ENCODE measurements at places on chromosomes 11 and 22. TPM values are rescaled to one million over a fixed set of nuclear protein-coding genes. Genes with fewer than 3 reads are reported as not detected.
A peak's percentile ranks its signal among the peaks of the same experiment; 100 is the strongest.

DNA sequence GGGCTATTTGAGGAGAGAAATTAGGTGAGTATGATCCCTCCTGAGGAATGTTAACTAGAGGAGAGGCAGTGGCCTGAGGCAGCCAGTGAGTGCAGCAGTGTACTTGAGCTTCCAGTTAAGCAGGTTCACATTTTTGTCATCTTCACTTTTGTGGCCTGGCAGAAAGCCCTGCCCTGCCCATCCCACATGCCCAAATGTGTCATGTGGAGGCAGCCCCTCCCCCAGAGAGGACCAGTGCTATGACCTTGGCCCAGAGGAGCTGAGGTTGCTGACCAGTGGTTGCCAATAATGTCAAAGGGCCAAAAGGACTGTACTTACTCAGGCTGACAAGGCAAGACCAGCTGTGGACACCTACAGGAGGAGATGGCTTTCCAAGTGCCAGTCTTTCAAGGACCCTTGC is 17.6 kb upstream of the GRK2 start:
- DNase-seq, result no peak

NCF4 gene
- total RNA-seq, result 120 TPM

- DNase-seq, result no peak
Observed at GRCh38 chr11:61820174-61820573, 3.4 kb upstream of the FADS1 start.

DNA sequence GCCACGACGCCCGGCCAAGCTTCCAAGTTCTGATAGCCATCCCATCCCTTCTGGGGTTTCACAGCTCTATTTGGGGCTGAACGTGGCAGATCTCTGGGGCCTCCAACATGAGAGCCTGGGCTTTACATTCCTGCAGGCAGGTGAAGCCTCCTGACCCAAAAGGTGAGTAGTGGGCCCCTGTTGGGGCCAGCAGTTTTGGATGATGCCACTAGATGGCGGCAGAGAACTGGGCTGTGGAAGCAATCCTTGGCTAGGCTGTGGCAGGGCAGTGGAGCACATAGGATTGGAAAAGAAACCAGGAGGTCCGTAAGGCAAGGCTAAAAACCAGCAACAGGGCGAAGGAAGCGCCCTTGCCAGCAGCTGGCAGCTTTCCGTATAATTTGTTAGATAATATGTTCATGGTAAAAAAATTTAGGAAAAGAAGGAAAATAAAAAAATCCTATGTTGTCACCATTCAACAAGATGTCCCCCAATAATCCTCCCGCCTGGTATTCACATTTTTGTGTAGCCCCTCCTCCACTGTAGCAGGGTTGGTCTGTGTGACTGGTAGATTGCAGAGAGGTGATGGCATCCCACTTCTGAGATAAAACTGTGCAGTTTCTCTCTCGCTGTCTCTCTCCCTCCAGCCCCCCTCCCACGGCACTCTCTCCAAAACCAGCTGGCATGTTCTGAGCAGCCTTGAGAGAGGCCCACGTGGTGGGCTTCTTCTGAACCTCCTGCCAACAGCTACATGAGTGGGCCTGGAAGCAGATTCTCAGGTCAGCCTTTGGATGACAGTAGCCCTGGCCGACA is 43.6 kb upstream of the OR4B1 start:
- DNase-seq, result peak; percentile 37

DNA sequence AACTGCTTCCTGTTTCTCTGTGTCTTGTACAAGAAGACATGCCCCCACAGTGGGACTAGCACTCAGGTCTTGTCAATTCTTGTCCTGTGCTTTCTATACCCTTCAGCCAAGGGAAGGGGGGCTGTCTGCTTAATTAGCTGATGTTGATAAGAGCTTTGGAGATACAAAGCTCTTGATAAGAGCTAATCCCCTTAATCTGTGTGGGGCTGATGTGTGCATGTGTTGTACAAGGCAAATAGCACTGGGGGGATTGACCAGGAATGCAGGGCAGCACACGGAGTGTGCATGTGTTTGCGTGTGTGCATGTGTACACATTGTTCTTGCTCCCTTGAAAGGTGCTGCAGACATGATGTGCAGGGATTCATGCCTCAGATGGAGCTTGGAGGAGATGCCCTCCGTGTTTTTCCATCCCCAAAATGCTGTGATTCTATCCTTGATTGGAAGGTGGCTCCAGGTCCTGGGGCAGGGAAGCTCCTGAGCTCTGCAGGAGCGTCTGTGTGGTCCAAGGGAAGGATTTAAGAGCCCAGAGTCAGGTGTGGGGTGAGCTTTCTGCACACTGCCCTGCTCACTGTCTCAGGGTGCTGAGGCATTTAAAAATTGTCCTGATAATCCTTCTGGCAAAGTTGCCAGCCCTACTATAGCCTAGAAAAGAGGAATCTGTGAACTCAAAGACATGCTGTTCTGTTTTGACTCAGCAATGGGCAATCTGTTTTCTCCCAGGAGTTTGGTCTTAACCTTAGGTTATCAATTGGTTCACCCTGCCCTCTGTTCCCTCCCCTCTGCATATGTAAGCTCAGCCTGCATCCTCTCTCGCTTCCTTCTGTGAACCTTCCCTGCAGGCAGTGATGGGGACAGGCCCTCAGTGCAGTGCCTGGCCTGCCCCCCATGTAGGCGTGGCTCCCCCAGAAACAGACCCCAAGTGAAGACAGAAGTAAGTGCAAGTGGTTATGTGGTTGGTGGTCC is 102.0 kb downstream of the GRIK4 start:
- no peak for DNase-seq

DNA sequence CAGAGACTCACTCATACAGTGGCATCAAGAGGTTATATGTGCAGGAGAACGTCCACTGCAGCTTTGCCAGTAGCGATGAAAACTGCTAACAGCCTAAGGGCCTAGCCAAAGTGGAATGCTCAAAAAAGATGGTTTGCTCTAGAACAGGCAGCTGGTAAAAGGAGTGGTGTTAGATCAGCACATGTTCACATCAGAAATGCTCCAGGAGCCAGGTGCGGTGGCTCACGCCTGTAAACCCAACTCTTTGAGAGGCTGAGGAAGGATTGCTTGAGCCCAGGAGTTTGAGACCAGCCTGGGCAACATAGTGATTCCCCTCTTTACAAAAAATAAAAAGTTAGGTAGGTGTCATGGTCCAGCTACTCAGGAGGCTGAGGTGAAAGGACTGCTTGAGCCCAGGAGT is 10.3 kb upstream of the TFIP11 start:
- DNase-seq, result no peak

RAB3IL1 gene
- total RNA-seq, result not detected

DNA sequence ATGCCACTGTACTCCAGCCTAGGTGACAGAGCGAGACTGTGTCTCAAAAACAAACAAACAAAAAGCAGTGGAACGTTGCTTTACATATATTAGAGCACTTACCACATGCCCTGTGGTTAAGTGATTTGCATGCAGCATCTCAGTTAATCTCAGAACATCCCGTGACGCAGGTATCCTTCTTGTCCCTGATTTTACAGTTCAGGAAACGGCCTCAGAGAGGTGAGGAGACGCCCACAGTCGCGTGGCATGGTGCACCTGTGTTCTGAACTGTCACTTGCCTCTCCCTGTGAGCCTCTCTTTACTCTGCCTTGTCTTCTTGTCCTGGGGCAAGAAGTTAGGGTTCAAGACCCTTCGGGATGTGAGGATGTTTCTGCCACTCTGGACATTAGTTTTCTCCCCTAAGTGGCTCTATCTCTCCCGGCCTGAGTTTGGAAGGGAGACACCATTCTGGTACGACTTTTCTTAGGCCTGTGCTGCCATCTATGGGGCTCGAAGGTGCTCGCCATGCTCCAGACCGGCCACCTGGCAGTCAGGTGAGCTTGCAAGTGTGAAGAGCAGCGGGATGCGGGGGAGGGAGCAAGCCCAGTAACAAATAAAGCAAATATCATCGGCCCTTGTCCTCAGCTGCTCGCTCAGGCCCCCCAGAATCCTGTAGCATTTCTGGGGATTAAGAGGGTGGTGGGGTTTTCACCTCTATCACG is 25.6 kb downstream of the YWHAH start:
- peak; percentile 34 for DNase-seq

DNA sequence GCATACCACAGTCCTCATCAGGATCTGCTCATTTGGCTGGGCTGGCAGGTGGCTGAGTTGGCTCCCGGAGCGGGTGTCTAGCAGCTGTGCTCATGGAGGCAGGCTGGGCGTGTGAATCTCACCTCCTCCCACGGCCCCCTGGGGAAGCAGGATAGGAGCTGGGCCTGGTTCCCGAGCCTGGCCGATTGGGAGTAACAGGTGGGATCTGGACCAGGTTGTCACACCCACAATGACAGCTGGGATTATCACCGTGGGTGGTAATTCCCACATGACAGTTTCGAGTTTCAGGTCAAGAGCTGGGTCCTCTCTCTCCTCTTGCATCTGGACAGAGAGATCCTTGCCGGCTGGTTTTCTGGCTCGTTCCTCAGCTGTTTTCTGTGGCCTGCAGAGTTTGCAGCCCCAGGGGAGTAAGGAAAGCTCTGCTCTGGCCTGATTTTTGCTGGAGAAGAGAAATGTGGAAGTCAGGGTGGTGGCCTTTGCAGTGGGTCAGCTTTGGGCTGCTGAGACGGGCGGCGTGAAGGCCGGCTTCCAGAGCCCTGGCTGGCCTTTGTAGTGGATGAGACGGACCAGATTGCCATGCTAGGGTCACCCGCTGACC is 57.0 kb downstream of the BCR start:
- DNase-seq, result no peak

DNA sequence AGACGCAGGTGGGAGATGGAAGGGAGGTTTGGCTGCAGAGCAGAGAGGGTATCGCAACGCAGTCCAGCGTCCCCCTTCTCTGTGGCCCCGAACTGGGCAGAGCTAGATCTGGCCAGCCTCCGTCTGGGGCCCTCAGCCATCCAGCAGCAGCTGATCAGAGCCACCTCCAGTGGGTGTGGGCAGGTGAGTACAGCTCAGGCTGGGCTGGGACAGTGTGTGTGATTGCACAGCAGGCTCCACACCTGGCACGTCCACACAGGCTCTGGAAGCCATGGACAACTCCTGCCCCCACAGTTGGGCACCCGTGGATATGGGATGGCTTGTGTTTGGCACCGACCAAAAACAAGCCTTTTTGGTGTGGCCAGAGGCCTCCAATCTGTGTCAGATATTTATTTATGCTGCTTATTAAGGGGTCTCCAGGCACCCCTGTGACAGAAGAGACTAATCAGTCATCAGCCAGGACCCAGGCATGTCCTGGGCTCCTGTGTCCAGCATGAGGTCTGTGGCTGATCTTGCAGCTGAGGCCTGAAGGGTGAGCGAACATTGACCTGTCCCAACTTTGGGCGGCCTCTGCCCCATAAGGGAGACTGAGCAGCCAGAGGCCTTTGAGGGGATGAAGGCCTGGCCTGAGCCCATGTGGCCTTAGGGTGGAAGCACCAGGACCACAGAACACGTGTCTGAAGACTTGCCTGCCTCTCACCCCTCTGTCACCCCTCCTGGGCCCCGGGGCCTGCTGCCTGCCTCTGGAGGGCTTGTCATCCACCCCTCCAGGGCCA is 18.6 kb downstream of the POLR3H start:
- no peak for DNase-seq

SCGB2A2 gene
- total RNA-seq, result not detected

DNA sequence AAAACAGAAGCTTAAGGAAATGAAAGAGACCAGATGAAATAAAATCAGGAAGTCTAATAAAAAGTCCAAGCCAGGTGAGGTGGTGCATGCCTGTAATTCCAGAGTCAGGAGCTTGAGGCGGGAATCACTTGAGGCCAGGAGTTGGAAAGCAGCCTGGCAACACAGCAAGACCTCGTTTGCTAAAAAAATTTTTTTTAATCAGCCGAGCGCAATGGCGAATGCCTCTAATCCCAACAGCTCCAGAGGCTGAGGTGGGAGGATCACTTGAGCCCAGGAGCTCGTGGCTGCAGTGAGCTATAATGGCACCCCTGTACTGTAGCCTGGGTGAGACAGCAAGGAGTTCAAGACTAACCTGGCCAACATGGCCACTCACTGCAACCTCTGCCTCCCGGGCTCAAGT is 8.0 kb downstream of the RAB6A start:
- no peak for DNase-seq

OR4A15 gene
- total RNA-seq, result not detected

CLDN5 gene
- total RNA-seq, result not detected

DNA sequence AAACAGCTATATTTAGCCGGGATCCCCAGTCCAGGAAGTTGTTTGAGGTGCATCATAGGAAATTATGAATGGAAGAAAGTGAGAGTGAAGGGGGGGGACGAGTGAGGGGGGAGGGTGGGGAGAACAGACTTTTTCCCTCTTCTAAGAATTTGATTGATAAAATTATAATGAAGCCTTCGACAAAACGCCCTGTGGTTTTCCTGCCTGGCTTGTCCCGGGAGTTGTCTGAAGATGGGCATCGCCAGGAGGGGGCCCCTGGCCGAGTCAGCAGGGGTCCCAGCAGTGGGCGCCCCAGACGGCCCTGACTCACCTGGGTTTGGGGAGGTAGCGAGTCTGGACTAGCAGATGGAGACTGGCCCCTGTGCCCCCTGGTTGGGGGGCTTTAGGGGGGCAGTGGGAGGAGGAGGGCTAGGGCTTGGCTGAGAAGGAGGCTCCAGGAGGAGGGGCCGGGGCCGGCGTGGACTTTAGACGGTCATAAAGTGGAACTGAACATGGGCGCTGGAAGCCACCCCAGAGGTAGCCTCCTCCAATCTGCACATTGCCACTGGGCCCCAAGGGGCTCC is 336 bp upstream of the LIF start:
- no peak for DNase-seq

CRYBB2 gene
- total RNA-seq, result not detected

DNA sequence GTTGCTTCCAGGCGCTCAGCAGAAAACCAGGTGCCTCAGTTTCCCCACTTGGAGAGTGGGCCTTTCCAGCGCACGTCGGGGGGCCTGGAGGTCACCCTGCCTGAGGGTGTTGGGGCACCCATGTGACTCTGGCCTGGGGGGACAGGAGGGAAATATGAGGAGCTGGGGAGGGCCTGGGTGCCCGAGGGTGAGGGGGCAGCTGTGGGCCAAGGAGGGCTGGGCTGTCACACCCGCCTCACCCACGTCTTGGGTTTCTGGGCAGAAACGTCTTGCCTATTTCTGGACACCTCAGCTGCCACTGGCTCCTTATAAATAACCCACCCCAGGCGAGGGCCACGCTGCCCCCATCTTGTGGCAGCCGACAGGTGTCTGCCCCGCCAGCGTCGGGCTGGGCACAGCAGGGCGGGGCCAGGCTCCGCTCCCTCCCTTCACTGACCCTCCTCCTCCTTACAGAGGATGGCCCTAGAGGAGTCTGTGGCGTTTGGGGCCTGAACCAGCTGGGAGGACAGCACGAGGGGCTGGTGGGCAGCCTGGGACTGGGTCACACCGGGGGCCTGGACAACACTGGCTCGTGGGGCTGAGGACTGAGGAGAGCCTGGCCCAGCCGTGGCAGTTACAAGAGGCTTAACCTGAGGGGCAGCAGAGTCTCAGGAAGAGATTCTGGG is 1.5 kb downstream of the TNNT3 start:
- DNase-seq, result no peak

DNA sequence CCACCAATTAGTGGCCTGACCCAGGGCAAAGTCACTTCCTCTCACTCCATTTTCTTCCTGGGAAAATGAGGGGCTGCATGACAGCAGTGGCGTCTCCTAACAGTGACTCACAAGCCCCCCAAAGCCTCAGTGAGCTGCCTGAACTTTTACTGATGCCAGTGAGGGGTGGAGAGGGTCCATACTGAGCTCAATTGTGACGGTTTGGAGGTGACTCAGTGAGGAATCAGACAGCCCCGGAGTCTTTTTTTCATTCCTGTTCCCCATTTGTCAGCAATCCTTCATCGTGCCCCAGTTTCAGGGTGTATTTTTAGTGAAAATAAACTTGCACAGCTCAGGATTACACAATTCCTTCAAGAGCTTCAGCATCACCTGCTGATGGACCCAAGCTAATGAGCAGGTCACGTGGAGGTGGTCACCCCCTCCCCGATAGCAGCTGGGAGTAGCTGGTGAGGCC is 30.1 kb upstream of the RASD2 start:
- no peak for DNase-seq

APLNR gene
- not detected for total RNA-seq
